ENCODE measurements at places on chromosomes 11 and 22.

DNA sequence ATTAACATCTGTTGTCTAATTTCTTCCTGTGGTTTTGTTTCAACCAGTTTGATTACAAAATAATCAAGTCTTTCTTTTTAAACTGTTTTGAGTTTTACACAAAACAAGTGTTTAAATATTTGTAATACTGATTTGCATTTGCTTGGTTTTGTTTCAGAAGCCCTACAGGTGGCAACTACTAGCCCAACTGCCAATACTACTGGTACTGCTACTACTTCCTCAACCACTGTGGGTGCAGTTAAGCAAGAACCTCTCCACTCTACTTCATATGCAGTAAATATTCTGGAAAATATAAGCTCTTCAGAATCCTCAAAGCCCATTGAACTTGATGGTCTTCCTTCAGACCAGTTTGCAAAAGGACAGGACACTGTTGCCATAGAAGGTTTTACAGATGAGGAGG lies 61.1 kb downstream of the QSER1 start:
- DNase-seq: no peak

DNA sequence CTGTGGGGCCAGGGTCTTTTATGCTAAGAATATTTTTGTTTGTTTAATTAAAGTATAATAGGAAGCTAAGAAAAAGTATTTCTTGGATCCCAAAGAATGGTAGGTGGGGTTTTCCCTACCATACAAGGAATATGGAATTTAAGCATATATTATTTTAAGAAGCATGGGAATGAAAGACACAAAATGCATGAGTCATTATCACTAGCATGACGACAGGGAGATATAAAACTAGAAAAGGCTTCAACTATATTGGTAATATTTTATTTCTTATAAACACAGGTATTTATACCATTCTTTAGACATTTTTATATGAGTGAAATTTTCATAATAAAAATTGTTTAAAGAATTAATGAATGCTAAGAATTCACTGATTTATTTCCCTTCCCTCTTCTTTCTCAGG lies 39.3 kb upstream of the SOX6 start:
- no peak for DNase-seq

DNA sequence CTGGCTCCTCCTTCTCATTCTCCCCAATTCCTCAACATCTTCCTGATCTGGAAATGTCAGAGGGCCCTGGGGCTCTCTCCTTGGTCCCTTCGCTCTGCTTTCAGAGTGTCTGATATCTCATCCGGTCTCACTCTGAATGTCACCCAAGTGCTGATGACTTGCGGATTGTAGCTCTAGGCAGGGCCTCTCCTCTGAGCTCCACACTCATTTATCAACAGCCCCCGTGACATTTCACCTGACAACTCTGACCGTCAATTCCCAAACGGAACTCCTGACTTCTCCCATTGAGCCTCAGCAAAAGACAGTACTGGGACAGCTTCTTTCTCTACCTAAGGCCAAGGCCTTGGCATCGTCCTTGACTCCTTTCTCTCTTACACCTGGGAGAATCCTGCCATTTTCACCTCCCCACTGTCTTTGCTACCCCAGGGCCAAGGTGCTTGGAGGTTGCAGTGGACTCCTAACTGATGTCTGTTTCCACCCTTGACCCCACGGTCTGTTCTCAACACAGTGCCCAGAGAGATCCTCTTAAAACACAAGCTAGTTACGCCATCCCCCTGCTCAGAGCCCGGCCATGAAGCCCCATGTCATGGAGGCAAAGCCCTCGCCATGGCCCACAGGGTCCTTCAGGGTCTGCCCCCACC lies 57.5 kb upstream of the THY1 start:
- DNase-seq: no peak

DNA sequence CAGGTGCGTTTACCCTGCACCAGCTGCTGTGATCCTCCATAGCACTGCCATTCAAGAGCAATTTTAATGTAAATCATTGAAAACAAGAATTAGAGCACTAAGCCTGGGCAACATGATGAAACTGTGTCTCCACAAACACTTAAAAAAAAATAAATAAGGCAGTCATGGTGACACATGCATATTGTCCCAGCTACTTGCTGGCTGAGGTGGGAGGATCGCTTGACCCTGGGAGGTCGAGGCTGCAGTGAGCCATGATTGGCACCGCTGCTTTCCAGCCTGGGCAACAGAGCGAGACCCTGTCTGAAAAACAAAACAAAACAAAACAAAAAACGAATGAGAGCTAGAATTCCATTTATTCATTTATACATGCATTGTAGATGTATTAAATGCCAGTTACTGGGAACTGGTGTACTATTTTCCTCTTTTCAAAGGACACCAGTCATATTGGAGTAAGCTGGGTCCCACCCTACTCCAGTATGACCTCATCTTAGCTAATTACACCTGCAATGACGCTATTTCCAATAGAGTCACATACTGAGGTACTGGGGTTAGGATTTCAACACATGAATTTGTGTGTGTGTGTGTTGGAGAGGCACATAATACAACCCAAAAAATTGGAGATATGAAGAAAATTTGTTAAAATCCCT lies 101.9 kb downstream of the MICAL2 start:
- no peak for DNase-seq

- no peak for DNase-seq
These were observed 154.1 kb upstream of the POU2AF2 start for GRCh38 chr11:111091321-111091938.

GRCh38 chr11:36192425-36193289 lies 96.6 kb downstream of the COMMD9 start:
- DNase-seq: no peak

DNA sequence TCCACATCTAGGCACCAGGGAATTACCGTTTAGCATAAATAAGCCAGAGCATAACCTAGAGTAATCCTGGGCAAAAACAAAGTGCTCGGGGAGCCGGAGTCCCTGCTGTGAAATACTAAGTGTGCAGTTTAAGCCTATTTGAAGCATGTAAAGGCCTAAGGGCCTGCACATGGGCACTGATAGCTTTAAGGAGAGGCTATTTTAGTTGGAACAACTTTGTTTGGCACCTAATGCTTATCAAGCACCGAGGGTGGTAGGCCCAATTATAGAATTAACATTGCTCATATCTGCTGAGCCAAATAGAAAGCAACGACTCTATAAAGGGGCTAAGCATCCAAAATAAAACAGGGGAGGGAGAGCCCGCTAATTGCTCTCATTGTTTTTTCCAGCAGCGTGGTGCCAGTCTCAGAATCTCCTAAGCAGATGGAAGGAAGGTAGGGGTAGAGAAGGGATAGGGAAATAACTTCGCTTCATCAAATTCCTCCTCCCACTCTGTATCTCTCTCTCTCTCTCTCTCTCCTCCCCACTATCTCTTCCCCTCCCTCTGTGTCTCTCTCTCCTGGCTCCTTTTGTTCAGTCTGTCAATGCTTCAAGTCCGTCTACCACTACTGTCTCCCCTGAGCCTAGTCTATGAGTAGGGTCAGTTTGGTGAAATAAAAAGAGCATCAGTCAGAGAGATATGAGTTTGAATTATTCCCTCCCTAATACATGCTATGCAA lies 292.8 kb downstream of the NXPE2 start:
- no peak for DNase-seq

- DNase-seq: no peak
These were observed 94.0 kb downstream of the AMBRA1 start for GRCh38 chr11:46499821-46500220.

DNA sequence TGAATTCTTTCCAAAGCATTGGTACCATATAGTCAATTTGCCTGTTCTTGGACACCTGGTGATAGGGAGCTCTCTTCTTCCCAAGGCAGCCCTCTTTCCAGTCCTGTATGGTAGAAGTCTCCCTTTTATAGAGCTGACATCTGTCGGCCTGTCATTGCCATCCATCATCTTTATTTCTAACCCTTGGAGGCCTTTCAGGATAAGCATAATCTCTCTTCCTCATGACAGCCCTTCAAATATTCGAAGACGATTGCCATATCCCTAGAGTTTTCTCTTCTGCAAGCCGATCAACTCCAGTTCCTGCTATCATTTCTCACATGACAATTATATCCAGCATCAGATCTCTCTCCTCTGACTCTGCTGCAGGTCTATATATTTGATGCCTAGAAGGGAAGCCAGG lies 32.7 kb upstream of the SYN3 start:
- no peak for DNase-seq
